GM19239 (cell line): ENCODE measurements at places on chromosomes 11 and 22.

GRCh38 chr11:14969901-14970323 lies 2.2 kb downstream of the CALCA start:
- DNase-seq: no peak

GRCh38 chr11:114209904-114210303 lies 86.3 kb upstream of the NNMT start:
- DNase-seq: no peak

GRCh38 chr11:35313066-35313759 lies 106.1 kb downstream of the SLC1A2 start:
- peak; percentile 23 for DNase-seq

DNA sequence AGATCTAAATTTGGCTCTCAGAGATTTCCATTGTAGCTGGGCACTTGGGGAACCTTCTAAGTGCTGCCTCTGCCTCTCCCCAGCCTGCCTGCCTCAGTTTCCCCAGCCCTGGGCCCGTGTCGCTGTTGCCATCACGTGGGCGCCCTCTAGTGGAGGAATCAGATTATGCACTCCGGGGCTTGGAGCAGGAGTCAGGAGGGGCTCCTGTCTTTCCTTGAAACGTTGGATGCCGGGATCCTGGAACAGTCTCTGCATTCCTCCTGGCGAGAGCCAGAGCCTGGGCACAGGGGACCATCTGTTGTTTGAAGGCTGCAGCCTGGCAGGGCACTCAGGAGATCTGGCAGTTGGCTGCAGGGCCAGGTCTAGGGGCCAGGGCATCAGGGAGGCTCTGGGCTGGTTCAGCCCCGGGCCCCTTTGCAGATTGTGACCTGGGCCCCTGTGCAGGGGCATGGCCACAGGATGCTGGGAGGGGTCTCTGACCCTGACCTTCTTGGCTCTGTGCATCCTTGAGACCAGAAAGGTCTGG lies 71.6 kb downstream of the LRP5 start:
- DNase-seq: peak; percentile 63

DNA sequence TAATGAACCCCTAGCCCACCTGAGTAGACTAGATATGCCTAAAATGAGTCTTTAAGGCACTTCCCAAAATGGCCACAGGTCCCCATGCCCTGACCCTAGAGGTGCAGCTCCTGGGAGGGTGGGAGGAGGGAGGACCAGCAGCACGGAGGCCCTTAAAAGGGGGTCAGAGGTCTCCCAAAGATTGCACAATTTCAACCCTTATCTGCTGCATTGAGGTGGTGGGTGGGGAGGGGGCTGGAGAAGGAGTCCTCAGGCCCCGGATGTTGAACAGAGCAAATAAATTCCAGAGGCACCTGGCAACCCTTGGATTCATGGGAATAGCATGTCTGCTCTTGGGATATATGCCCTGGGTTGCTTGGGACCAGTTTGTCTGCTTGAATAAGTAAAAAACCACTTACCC lies 57.6 kb downstream of the NAV2 start:
- DNase-seq: no peak

DNA sequence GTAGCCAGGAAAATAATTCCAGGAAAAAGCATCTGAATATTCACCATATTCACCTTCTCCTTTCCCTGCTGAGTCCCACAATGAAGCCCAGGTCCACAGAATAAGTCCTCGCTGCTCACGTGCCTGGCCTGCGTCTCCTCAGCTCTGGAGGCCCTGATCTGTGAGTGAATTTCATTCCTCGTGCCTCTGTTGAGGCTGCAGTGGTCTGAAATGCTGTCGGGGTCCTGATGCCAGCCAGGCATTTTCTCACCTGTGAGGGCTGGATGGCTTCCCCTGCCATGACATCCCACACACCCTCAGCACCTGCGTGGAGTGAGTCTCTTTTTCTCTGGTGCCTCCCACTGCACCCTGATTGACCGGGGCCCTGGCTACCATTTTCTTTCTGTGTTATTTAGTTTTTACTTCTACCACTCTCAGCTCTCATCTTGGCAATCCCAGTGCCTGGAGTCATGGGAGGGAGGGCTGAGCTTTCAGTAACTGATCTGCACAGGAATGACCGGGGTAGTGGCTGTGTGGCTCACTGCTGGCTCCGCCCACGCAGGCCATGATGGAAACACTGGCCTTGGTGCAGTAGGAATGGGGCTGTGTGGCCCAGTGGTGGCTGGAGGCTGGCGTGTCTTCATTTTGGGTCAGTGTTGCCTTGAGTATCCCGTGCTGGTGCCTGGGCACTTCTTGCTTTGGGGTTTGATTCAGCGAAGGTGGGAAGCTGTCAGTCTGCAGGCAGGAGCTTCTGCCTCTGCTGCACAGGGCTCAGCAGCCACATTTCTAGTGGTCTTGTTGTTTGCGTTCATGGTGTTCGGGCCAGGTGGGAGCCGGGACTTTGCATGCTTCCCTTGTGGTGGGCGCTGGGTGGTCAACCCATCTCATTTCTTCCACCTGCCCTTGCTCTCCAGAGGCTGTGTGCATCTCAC lies 807.2 kb downstream of the TBC1D22A start:
- DNase-seq: no peak

DNA sequence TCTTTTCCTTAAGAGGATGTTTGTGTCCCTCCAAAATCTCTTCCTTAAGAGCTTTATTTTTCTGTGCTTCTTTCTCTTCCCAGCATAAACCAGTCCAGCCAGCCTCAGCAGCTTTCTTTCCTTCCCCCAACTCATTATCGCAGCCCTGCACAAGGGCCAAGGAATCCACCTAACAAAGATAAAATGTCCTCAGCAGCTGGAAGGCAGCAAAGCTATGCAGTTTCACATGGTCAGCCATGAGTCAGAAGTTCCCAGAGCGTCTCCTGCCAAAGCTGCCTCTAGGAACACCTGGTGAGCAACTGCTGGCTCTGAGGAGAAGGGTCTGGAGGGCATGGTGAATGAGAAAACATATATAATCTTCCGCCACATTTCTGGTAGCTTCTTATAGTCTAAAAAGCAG lies 45.3 kb upstream of the HMGXB4 start:
- no peak for DNase-seq

DNA sequence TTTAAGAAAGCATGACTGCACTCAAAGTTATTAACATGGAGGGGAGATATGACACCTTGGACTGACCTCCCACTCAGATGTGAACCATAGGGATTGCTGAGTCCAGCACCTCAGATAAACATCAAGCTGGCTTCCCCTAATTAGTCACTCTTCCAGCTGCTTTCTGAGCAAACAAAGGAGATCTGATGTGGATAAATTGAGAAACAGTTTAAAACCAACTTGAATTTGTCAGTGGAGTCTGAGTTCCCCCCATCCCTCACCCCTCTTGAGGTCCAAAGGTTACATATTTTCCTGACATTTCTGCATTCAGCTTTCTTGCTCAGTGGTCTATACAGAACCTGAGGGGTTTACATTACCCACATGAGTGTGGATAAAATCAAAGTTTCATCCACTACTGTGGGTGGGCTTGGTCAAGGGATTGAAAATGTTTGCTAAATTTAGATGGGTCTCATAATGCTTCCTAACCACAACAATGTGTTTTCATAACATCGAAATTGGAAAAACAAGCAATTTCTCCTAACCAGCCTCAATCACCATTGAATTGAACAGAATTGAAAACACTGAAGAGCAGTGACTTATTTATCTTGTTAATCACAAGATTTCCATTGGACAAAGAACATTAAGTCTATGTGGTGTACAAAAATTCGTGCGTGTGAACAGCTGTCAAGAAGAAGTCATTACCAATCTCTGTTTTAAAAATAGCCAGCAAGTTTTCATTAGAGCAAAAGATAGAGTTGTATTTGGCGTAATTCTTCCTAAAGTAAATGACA lies 292.3 kb downstream of the METTL15 start:
- DNase-seq: no peak

DNA sequence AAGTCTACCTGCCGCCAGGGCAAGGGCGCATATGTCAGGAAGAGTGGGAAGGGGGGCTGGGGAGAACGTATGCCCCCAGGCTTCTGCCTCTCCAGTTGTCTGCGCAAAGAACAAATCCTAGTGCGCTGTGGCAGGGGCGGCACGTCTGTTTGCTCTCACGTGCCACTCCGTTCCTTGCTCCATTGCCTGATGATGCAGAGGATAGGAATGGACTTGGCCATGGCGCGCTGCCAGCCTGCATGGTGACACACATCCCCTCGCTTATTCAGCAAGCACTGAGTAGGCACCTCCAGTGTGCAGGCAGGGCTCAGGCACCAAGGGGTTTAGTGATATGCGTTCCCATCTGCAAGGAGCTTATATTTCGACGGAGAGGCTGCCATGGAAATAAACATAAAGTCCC lies 45.4 kb upstream of the SLC22A12 start:
- no peak for DNase-seq

- DNase-seq: peak; percentile 33
Measured at GRCh38 chr11:110919241-110919922, 207.1 kb upstream of the ARHGAP20 start.

DNA sequence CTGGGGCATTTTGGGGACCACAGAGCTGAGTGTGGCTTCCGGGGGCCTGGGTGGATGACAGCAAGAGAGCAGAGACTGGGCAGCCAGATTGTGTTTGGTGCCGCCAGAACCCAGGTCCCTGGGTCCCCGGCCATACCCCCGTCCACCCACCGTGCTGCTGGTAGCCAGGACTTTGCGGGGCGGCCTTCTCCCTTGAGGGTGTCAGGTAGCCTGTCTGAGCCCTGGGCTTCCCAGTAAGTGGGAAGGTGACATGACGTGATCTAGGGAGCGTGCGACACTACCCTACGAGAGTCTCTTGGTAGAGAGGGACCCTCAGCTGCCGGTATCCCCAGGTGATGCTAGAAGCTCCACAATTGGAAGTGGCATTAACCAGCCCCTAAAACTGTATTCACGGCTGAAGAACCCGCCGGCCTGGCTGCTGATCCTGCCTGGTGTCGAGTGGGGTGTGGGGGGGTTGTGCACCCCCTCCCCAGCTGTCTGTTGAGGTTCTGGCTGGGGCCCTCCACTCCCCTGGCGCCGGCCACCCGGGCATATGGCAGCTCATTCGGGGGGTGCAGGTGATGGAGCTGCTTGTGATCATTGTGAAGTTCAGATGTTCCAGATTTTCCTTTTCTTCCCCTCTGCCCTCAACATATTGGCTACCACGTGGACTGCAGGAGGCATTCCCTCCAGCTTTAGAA lies 66.9 kb downstream of the MPPED1 start:
- no peak for DNase-seq

- DNase-seq: peak; percentile 86
Measured at GRCh38 chr22:29202212-29203192, 3.2 kb upstream of the EMID1 start.

DNA sequence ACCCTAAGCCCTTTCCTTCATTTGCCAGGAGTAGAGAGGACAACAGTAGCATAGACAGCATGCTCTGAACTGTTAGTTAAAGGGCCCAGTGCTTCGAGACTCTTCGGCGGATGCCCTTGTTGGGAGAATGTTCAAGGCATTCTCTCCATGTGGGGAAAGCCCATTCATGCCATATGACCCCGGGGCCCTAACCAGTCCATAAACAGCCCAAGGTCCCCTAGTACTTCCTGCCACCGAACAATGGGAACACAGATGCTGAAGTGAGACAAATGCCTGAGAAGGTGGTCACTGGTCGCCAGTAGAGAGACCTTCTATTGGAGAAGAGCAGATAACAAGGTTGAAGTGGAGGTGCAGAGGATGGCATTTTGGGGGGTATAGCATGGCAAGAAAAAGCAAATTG lies 80.7 kb downstream of the FLI1 start:
- no peak for DNase-seq

DNA sequence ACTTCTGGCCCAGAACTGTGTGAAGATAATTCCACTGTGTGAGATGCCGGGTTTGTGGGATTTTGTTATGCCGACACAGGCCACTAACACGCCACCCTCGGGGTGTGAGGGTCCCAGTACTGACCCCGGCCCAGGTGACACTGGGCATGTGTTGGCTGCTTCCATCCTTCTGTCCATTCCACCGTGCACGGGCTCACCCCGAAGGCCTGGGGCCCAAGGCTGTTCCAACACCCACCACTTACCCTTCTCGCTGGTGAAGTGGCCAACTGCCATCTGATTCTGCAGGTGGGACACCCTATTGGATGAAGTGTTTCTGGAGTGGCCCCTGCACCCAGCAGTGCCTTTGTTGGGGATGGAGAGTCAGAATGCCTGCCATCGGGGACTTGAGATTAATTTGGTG lies 1307.5 kb downstream of the BRD1 start:
- DNase-seq: no peak

DNA sequence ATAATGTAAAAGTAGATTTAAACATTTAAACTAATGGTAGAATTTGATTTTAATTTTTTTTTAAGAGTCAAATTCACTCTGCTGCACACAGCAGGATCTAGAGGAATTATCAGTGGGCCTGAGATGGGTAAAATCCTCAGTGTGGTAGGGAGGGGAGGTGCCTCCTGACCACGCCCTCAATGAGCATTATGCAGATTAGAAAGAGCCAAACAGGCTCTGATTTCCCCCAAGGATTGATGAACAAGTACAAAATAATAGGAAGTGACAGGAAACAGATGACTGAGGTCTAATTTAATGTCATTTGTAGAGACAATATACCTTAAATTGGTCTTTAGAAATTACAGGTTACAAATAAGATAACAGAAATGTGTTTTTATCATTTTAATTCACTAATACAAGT lies 155.2 kb downstream of the DCDC1 start:
- DNase-seq: no peak

DNA sequence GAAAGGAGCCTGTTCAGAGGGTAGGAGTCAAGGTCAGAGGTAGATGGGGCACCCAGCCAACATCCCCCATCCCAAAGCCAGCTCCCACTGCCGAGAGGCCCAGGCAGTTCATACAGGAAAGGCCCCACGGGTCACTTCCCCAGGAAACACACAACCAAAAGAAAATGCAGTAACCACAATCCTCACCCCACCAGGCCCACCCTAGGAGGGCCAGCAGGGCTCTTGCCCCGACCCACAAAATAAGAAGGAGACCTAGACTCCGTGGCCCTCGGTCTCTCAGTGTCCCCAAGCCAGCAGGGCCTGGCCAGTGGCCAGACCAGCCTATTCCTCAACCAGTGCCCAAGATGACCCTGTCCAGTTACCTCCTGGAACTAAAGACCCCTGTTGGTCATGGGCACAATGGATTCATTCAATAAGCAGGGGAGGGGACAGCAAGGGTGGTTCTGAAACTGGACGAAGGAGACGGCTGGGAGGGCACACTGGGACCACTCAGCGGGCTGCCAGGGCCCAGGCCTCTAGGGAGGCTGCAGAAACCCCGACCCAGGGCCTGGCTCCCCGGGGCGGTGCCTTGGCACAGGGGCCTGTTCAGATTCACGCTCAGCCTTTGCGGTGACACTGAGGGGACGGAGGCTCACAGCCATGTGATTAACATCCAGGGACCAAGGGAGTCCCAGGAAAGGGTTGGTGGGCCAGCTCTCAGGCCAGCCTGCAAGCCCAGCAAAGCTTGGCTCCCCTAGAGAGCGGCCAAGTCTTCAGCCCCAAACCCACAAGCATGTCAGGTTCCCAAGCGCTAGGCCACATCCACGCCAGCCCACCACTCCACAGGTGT lies 5.5 kb downstream of the RAB3IL1 start:
- no peak for DNase-seq
